Activated CD8-positive, alpha-beta memory T cell treated with anti-CD3 and anti-CD28 coated beads for 24 hours (primary cell): ENCODE measurements at places on chromosomes 16 and 17.
A peak's percentile ranks its signal among the peaks of the same experiment; 100 is the strongest.

DNA sequence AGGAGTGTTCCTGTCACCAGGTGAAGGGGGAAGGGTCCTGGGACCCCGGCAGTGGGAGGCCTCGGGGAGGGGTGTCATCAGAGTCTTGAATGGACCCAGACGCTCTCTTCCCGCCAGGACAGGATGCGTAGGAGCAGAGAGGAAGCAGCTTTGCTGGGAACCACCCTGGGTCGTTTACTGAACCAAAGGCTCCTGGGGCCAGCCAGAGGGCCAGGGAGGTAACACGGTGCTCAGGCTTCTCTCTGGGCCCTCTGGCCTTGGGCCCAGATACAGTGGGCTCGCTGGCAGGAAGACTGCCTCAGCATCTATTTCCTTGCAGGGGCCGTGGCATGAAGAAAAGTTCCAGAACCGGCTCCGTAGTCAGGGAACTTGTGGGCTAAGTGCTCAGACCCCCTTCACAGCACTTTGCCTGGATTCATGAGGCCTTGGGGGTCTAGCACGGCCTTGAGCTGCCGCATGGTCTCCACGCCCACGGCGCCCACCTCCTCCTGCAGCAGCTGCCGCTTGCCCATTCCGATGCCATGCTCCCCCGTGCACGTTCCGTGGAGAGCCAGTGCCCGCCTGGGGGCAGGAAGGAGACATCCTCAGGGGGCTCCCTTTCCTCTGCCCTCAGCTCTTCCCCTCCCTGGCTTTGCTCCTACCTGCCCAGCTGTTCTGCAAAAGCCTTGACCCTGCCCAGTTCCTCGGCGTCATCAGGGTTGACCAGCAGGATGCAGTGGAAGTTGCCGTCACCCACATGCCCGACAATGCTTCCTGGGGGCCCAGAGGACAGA, 4.4 kb downstream of the LDHD start:
- DNase-seq = no peak

DNA sequence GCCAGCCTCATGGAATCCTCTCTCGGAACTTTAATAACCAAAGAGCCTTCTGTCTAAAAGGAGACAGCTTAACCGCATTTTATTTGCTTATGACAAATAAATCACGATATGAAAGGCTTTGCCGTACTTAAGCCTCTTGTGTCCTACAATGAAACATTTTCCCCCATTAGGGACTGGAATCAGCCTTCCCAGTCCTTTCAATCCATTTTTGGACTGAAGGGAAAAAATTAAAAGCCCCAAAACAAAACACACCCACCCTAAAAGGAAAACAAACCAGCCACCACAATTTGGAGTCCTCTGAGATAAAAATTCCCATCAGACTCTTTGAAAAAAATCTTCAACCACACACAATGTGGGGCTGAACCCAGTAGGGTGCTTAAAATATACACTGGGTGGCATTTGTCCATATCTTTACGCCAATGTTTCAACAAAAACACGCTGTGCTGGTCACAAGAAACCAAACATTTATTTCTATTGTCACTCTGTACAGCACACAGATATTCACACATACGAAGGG, 3.0 kb downstream of the HOXB4 start:
- DNase-seq = no peak

GRCh38 chr17:79981661-79982101, 54.0 kb downstream of the TBC1D16 start:
- no peak for DNase-seq

DNA sequence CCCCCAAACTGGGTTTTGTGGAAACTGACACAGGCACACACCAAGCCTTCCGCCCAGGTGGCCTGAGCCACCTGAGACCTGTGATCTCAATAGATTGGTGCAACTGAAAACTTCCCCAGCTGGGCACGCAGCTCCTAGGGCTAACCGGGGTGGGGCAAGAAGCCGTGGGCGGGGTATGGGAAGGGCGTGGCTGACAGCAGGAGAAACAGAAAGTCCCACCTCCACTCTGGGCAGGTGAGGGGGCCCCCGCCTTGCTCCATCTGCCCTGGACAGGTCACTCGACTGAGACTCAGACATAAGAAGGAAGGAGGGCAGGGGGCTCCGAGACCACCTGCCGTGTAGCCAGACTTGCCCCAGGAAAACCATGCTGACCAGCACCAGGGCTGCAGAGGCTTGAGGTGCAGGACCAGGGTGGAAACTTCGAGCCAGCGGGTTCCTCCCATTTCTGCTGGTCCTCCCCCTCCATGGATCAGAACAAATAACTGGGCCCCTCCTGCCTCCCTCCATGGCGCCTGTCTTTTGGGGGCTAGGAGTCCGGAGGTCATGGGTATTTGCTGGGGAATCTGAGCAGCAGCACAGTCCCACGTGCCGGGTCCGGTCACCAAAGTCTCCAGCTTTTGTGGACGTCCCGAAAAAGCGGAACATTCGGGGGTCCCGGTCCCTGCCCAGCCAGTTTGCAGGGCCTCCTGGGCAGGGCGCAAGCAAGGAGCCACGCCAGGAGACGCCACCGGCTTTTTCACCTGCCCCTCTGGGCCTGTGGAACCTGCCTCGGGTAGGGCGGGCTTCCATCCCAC, 1.3 kb downstream of the TIMP2 start:
- peak; percentile 74 for DNase-seq

DNA sequence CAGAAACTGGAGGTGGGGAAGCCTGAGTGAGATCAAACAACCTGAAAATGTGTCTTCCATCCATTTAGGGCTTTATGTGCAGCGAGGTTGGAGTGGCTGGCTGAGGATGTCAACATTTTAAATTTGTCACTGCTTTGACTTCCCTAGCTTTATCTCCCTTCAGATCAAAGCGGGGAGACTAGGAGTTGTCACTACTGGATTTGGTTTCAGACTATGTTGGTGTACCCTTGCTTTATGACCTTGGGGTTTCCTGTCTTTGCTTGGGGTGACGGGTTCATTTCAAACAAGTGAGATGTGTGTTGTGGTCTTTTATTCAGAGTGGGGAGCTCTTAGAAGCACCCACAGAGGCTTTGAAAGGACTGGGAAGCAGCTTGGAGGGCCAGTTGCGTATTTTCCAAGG, 25.6 kb downstream of the MSI2 start:
- no peak for DNase-seq

DNA sequence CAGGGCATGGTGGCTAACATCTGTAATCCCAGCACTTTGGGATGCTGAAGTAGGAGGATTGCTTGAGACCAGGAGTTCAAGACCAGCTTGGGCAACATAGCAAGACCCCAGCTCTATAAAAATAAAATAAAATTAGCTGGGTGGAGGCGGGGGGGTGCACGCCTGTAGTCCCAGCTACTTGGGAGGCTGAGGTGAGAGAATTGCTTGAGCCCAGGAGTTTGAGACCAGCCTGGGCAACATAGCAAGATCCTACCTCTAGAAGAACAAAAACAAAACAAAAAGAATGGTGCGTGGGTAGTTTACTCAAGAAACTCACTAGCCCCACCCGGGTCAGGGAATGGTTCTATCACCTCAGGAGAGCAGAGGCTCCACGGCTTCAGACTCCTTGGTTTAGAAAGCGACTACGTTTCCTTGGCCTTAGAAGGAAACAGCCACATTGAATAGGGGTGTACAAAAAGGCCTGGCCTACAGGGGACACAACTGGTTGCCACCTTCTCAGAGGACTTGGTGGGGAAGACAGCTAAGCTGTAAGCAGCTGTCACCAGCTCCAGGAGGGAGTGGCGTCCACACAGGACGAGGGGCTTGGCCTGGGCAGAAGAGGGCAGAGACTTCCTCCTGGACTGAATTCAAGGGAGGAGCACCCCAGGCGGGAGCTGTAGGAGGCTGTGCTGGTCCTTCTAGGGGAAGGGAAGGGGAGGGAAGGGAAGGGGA, 716 bp downstream of the TK1 start:
- peak; percentile 61 for DNase-seq

DNA sequence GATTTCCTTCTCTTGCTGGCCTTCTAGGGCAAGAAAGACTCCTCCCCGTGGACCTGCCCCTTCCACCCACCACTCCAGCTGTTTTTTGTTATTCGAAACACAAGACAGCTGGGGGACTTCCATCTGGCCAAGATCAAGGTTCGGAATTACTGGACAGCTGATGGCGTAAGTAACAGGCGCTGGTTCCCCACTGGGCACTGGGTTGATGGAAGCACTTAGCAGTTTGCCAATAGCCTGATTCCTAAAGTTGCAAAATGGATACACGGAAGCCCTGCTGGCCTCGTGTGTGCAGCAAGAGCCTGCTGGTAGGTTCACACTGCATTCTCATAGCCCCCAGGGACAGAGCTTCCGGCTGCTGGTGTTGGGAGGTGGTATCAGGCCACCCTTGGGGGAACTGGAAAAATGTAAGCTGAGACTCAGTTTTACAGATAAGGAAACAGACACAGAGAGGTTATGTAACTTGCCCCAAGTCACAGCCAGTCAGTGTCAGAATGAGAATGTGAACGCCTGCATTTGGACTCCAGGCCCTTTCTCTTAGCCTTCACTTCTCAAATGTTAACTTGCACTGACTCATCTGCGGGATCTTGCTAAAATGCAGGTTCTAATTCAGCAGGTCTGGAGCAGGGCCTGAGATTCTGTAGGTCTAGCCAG, 171.7 kb downstream of the KATNIP start:
- no peak for DNase-seq
